SK-N-DZ (cell line): ENCODE measurements at places on chromosomes 11 and 22.
A peak's percentile ranks its signal among the peaks of the same experiment; 100 is the strongest.

GRCh38 chr22:23181721-23182308, 1.5 kb downstream of the BCR start:
- DNase-seq: no peak

- peak; percentile 11 for DNase-seq
Measured at GRCh38 chr11:42762348-42762747, 549.4 kb upstream of the API5 start.

DNA sequence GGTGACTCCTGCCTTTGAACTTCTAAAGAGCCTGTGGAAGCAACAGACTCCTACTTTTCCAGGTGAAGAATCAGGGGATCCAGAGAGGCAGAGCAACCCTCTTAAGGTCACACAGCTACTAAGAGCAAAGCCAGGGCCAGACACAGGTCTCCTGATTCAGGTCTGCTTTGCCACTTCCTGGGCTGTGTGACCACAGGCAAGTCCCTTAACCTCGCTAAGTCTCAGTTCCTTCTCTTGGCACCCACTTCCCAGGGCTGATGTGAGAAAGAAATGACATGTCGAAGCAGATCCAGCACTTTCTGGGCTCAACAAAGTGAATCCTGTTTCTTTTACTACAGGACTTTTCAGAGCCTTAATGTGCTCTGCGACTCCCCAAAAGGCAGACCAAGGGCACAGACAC, 30.2 kb downstream of the UQCR10 start:
- DNase-seq: no peak

GRCh38 chr11:134844838-134845237, 432.8 kb upstream of the B3GAT1 start:
- DNase-seq: no peak

GRCh38 chr11:19328586-19329311, 88.0 kb upstream of the E2F8 start:
- DNase-seq: no peak

DNA sequence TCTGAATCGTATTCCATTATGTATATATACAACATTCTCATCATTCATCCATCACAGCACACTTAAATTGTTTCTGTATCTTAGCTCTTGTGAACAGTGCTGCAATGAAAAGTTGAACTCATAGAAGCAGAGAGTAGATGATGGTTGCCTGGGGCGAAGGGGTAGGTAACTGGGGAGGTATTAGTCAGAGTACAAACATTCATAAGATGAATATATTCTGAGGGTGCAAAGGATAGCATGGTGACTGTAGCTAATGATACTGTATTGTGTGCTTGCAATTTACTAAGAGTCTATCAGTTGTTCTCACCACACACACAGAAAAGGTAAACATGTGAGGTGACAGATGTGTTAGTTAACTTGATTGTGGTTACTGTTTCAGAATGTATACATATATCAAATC, 12.6 kb upstream of the RFPL2 start:
- no peak for DNase-seq

GRCh38 chr11:119377112-119377901, 4.2 kb downstream of the USP2 start:
- DNase-seq: no peak

DNA sequence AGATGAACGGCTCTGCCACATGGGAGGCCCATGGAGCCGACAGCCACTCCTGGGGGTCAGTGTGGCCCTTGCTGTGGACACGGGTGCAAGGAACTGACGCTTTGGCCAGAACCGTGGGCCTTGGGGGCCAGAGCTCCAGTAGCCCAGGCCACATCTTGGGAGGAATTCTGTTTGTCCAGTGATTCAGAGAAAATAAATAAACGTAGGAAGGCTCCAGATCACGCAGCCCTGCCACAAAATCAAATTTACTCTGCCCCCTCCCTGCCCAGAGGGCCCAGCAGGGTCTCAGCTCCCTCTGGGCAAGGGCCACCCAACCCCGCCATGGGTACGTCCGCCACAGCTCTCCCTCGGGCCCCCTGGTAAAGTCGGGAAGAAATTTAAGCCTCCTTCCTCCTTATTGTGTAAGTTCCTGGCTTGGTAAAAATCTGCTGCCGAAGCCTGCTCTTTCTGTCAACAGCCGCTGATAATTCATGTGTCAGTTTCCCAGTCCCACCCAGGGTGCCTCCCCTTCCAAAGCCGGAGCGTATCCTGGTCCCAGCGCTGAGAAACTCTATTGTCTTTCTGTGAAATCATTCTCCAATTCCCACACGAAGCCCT, 6.9 kb upstream of the MUC5AC start:
- no peak for DNase-seq

GRCh38 chr11:13760115-13760514, 91.6 kb downstream of the FAR1 start:
- DNase-seq: no peak

DNA sequence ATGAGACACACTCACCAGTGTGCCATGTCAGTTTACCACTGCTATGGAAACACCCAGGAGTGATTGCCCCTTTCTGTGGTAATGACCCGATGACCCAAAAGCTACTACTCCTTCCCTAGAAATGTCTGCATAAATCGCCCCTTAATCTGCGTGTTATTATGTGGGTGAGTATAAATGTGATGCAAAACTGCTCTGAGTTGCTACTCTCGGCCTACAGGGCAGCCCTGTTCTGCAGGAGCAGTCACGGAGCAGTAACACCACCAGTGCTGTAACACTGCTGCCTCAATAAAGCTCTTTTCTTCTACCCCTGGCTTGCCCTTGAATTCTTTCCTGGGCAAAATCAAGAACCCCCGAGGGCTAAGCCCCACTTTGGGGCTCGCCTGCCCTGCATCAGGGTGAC, 9.6 kb upstream of the LDLRAD3 start:
- no peak for DNase-seq

GRCh38 chr11:26599425-26599824, 27.4 kb upstream of the MUC15 start:
- DNase-seq: no peak

- no peak for DNase-seq
Measured at GRCh38 chr11:84243629-84244263, 957.6 kb upstream of the CCDC90B start.

DNA sequence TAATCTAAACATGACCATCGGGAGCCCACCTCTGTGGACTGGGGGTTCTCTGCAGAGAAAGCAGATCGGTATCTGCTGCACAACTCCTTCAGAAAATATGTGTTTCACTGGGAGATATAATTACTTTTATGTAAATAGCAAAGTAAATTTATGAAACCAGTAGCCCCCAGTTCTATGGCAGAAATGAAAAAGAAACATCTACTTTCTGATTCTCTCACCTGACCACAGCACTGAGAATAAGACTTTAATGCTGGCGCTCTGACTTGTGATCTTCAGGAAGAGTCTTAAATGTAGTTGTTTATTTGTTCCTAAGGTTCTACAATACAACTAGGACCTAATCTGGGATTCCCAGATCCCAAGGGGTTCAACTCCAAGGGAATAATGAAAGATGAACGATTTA, 518.0 kb downstream of the DLG2 start:
- no peak for DNase-seq

GRCh38 chr11:47225552-47226400, 11.0 kb downstream of the DDB2 start:
- DNase-seq: no peak

DNA sequence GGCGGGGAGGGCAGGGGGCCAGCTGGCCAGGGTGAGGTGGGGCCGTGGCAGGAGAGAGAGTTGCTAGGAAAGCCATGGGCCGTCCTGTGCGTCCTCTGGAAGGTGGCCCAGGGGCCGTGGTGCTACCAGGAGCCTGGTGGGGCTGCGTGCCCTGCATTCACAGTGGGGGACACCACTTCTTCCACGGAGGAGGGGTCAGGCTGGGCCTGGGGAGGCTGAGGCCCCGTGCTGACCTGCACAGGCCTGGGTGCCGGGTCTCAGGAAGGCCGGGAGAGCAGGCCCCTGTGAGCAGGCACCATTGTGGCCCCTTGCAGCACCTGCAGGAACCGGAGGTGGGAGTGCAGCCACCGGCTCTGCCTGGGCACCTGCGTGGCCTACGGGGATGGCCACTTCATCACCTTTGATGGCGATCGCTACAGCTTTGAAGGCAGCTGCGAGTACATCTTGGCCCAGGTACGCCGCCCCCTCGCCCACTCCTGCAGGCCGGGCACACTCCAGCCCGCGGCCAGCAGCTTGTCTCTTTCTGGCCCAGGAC, 12.0 kb downstream of the MUC5B start:
- DNase-seq: no peak

GRCh38 chr22:48323746-48324145, 1503.9 kb downstream of the BRD1 start:
- DNase-seq: no peak

- DNase-seq: no peak
Measured at GRCh38 chr11:15913261-15913660, 443.1 kb downstream of the SOX6 start.

GRCh38 chr22:24697621-24698082, 76.9 kb downstream of the PIWIL3 start:
- no peak for DNase-seq

- DNase-seq: no peak
Measured at GRCh38 chr11:97965849-97966646, 1054.7 kb upstream of the CNTN5 start.

DNA sequence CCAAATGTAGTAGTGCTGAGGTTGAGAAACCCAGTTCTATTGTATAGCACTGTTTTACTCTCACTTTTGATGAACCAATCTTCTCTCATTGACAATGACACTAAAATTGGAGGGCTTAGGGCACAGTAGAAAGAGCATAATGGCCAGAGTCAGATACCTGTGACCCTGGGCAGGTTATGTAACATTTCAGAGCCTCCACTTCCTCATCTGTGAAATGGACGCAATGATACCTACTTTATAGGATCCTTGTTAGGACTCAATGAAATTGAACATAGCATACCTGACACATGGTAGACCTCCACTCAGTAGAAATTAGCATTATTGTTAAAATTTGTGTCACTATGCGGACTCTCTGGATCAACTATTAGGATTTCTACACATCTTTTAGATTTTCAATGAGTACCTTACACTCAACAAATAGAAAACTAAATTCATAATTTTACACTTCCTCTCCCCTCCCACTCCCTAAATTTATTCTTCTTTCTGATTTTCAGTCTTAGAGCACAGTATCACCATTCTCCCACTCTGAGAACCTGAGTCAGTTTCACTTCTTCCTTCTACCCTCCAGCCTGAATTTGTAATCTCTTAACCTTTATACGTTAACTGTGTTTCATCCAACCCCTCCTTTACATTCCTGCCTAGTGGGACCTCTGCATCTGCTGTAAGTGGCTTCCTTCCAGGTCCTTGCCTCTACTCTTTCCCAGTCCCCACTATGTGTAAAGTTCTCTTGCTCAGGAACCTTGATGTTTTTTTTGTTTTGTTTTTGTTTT, 78.3 kb downstream of the MICAL2 start:
- no peak for DNase-seq

GRCh38 chr11:35316161-35316560, 103.2 kb downstream of the SLC1A2 start:
- DNase-seq: no peak
